ENCODE measurements at places on chromosomes 2 and 18.

- DNase-seq: no peak
Measured at GRCh38 chr2:73564986-73565385, 77.2 kb downstream of the NAT8 start.

GRCh38 chr2:237779521-237779920, 19.1 kb upstream of the RBM44 start:
- no peak for DNase-seq

- DNase-seq: no peak
Measured at GRCh38 chr2:104859766-104860450, 6.0 kb downstream of the POU3F3 start.

- no peak for DNase-seq
Measured at GRCh38 chr18:14085770-14086457, 46.3 kb downstream of the ZNF519 start.

GRCh38 chr18:74171910-74172606, 23.7 kb downstream of the TIMM21 start:
- no peak for DNase-seq

GRCh38 chr2:133607679-133608078, 39.4 kb upstream of the NCKAP5 start:
- DNase-seq: no peak
